ENCODE measurements at places on chromosomes 3 and 15. TPM values are rescaled to one million over a fixed set of nuclear protein-coding genes. Genes with fewer than 3 reads are reported as not detected.

Gene DGKG
- total RNA-seq, result under 0.01 TPM

Gene PIF1
- 9.7 TPM for total RNA-seq

Gene ANKDD1A
- 3.9 TPM for total RNA-seq

Gene ENTPD3
- not detected for total RNA-seq

Gene MYZAP
- total RNA-seq, result 0.43 TPM

Gene CP
- not detected for total RNA-seq

Gene RHOV
- total RNA-seq, result under 0.01 TPM

Gene CCDC39
- total RNA-seq, result under 0.01 TPM

Gene P2RY13
- total RNA-seq, result not detected

Gene GOLGA8N
- 2.6 TPM for total RNA-seq

Gene GOLGA6D
- not detected for total RNA-seq

Gene C3orf18
- total RNA-seq, result 9.1 TPM

Gene CSPG5
- 0.32 TPM for total RNA-seq

Gene CYP11A1
- total RNA-seq, result 0.64 TPM

Gene TMEM207
- total RNA-seq, result not detected

Gene TMEM44
- total RNA-seq, result 11.7 TPM

Gene CRELD1
- 16.0 TPM for total RNA-seq

Gene HAPLN3
- 8.1 TPM for total RNA-seq

Gene ESYT3
- total RNA-seq, result under 0.01 TPM

Gene SLC9C1
- not detected for total RNA-seq

Gene TNNC1
- total RNA-seq, result 1.3 TPM

Gene KLHL6
- not detected for total RNA-seq

Gene COLQ
- total RNA-seq, result 0.43 TPM

Gene PTH1R
- 2.6 TPM for total RNA-seq

Gene BRK1
- total RNA-seq, result 126 TPM

Gene ATP10A
- total RNA-seq, result 4.2 TPM

Gene ONECUT1
- not detected for total RNA-seq

Gene ABI3BP
- 4.2 TPM for total RNA-seq

Gene LTK
- total RNA-seq, result 1.6 TPM

Gene DET1
- total RNA-seq, result 7.8 TPM

Gene RLBP1
- not detected for total RNA-seq

Gene LEKR1
- 0.97 TPM for total RNA-seq

Gene TIMP4
- 1.3 TPM for total RNA-seq

Gene IQCH
- 2.6 TPM for total RNA-seq

Gene OR4F6
- total RNA-seq, result not detected

Gene GCNT3
- total RNA-seq, result under 0.01 TPM

Gene A4GNT
- total RNA-seq, result not detected

Gene TNFSF10
- 0.43 TPM for total RNA-seq

Gene MUC13
- 0.32 TPM for total RNA-seq

Gene GP9
- not detected for total RNA-seq
